ENCODE measurements at places on chromosomes 4 and X.
A peak's percentile ranks its signal among the peaks of the same experiment; 100 is the strongest.

DNA sequence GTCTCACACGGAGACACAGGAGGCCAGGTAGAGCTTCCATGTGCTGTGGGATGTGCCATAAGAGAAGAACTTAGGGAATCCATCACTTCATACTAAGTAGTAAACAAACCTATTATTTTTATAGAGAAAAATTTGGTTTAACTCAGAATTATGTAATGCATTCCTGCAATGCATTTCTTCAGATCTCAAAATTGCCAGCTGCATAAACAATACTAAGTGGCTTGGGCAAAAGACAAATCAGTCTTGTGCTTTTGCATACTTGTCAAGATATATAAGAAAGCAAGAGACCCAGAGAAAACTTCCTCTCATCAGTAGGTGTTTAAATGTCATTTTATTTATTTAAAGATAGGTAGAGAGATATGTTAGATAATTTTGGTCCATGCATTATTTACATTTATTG lies 382.1 kb upstream of the CTSO start:
- no peak for DNase-seq

- no peak for DNase-seq
Observed at GRCh38 chr4:1500231-1500965, 94.2 kb upstream of the NKX1-1 start.

DNA sequence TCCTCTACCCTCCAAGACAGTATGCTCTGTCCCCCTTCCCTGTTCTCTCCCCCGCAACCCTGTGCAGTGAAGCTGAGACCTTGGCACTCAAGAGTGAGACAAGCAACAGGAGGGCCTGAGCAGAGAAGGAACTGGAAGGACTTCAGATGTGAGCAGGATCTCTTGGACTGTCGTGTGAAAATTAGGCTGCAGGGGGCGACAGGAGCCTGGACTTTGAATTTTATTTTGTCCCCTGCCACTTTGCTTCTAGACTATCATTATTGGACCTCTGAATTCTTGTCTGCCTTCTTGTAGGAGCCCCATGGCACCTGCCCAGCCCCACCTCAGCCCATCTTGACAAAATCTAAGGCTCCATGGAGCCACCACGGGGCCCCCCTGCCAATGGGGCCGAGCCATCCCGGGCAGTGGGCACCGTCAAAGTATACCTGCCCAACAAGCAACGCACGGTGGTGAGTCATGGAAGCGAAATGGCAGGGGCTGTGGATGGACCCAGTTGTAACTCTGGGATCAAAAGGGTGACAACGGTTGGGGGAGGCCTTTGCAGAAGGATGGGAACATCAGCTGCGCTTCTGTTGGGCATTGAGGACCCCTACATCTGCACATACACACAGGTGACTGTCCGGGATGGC lies 1.7 kb downstream of the ARAF start:
- DNase-seq = no peak

GRCh38 chrX:108216405-108216804 lies 124.8 kb downstream of the ATG4A start:
- no peak for DNase-seq

DNA sequence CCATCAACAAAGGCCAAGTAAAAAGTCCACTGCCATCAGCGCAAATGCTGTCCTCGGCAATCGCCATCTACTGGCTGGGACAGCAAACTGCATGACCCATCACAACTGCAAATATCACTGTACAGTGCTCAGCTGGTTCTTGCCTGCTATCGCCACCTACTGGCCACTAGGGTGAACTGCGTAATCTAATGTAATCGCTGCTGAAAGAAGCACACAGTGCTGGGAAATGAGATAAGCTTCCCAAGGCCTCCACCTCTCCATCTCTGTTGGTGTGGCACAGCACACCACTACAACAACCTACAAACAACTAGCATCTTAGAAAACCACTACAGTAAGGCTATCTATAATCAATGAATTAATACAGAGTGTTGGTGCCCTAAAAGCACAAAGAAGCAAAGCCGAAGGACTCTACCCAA lies 298.3 kb downstream of the TEX13A start:
- peak; percentile 73 for DNase-seq

DNA sequence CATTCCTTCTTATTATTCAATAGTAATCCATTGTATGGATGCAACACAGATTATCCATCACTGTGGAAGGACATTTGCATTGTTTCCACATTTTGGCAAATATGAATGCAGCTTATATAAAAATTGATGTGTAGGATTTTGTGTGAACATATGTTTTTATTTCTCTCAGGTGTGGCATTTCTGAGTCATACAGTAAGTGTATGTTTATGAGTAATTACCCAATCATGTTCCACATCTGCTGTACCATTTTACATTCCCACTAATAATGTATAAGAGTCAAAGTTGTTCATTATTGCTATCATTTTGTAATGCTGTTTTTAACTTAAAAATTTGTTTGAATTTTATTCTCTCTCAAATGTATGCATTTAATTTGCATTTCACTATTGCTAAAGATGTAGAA lies 25.5 kb downstream of the MAGEA4 start:
- DNase-seq = no peak

DNA sequence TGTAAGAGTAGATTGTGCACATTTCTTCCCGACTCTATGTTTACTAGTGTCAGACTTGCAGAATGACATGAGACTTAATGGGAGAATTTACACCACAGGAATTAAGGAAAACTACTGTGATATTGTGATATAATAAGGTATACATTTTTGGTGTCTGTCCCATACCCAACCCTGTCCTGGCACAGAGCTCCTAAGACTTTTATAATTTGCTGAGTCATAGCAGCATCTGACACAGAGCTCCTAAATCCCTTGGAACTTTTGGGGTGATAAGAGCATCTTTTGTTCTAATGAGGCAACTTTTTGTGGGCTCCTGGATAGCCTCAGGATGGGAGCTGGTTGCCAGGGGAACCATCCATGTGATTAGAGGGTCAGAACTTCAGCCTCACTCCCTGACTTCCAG lies 1607.0 kb downstream of the RPA4 start:
- no peak for DNase-seq

- DNase-seq = no peak
Observed at GRCh38 chrX:30635630-30636029, 17.6 kb upstream of the GK start.

GRCh38 chr4:183876268-183876934 lies 28.7 kb upstream of the STOX2 start:
- DNase-seq = no peak

DNA sequence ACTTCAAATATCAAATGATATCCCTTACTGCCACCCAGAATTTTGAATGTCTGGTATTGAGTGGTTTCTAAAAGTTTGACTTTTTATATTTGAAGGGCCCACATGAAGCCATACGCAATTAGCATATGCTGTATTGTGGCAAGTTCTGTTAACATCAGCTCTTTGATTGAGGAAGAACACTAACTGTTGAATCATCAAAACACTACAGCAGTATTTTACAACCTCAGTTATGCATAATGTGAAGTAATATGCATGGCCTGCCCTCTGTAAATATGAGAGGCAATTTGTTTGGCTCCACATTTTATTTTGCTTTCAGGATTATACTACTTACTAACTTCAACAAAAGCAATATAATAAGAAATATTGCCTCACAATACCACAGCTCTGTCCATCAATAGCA lies 62.2 kb upstream of the DMD start:
- DNase-seq = no peak

GRCh38 chrX:41730081-41730480 lies 6.1 kb downstream of the GPR82 start:
- DNase-seq = no peak

- DNase-seq = no peak
Observed at GRCh38 chr4:75634281-75634680, 4.0 kb upstream of the CDKL2 start.

GRCh38 chrX:64976673-64977040 lies 407 bp upstream of the ZC4H2 start:
- DNase-seq = no peak

DNA sequence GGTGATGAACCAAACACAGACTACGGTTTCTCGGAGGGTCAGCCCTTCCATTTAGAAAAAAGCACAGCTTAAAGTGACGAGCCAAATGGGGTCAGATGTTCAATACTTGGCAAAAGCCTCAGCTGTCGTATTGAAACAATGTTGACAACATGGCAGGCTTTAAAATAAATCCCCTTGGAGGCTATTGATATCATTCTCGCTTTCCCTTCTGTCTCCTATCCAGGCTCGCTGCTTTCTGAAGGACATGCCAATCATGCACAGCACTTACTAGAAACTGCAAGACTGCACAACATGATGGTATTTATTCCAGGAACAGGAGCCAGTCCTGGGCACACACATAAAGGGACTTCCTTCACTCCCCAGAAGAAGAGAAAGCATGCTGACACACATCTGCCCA lies 137.9 kb downstream of the SLC7A11 start:
- no peak for DNase-seq

Data from ecto neural progenitor cell (in vitro differentiated cells).